Neural progenitor cell (in vitro differentiated cells): ENCODE measurements at places on chromosomes 13 and 19.

- DNase-seq = no peak
These were observed 96.1 kb upstream of the SPATA13 start for GRCh38 chr13:24064371-24064770.

DNA sequence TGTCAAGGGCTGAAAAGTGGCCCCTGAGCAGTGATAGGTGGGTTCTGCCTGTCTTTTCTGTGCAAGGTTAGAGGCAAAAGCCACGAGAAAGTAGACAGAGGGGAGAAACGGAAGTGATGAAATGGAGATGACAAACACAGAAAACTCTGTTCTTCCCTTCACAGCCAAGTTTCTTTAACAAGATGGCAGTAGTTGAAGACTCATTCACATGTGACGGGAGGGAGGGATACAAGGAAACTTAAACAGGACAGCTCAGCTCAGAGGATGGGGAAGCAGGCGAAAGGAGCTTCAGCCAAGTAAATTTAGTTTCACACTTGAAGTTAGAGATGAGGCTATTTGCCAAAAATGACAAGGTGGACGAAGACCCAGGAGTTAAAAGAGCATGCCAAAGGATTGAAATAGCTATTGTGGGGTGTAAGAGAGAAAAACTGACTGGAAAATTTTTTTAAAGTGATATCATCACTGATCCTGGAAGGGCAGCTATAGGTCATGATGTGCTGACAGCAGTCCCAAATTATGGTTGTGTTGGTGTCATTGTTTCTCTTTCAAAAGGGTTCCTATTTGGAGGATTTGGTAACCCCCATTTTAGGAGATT lies 347.9 kb downstream of the EFNB2 start:
- DNase-seq = no peak

- no peak for DNase-seq
These were observed 244.0 kb upstream of the RXFP2 start for GRCh38 chr13:31495336-31495735.

GRCh38 chr19:8302357-8302691 lies 5.8 kb downstream of the CD320 start:
- no peak for DNase-seq

DNA sequence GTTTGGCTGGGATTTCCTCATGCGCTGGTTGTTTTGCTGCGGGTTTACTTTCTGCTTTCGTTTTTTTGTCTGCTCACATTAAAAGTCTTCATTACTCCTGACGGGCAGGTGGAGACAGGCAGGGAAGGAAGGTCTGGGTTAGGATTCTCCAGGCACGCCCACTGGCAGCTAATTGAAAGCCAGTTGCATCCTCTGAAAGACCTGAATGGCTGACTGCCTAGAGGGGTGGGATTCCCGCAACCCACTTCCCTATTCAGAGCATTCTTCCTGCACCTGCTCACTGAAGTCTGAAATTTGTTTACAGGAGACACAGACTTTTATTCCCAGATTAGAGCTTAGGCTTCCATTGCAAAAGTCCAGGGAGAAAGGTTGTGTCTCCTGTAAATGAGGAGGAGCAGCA lies 172.0 kb downstream of the UQCRFS1 start:
- DNase-seq = peak; percentile 89
